ENCODE measurements at places on chromosomes 5 and 9.

DNA sequence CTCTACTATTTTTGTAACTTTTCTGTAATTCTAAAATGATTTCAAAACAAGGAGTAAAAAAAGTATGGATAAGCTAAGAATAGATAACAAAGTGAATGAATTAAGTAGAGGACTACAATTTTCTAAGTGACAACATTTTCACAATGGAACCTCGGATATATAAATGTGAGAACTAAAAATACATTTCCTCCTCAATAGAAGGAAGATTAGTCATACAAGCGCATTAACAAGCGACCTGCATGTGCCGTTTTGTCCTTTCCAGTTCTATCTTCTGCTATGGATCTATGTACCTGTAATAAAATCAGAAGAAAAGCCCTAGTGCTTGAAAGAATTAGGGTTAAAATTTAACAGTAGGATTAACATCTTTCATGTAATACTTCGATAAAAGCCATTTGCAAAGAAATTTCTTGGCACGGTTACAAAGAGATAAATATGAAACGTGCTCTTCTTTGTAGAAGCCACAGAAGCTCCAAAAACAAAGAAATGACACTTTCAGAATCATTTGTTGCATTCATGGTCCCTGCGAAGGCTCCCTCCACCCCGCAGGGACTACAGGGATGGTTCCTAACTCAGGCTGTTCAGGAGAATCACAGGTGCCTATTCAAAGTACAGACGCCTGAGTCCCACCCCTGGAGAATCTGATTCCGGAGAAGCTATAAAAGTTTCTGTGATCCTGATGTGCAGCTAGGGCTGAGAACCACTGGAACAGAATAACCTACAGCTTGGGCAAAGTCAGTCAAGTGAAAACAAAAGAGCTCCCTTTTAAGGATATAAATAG lies 216.6 kb upstream of the EFNA5 start:
- no peak for DNase-seq

- no peak for DNase-seq
These were observed 142.9 kb downstream of the GNA14 start for GRCh38 chr9:77505232-77505631.

- DNase-seq = no peak
These were observed 472.6 kb downstream of the ENC1 start for GRCh38 chr5:74167930-74168315.

GRCh38 chr5:52674815-52675545 lies 112.7 kb upstream of the ITGA1 start:
- no peak for DNase-seq

GRCh38 chr9:87029905-87030304 lies 82.6 kb upstream of the GAS1 start:
- DNase-seq = no peak

DNA sequence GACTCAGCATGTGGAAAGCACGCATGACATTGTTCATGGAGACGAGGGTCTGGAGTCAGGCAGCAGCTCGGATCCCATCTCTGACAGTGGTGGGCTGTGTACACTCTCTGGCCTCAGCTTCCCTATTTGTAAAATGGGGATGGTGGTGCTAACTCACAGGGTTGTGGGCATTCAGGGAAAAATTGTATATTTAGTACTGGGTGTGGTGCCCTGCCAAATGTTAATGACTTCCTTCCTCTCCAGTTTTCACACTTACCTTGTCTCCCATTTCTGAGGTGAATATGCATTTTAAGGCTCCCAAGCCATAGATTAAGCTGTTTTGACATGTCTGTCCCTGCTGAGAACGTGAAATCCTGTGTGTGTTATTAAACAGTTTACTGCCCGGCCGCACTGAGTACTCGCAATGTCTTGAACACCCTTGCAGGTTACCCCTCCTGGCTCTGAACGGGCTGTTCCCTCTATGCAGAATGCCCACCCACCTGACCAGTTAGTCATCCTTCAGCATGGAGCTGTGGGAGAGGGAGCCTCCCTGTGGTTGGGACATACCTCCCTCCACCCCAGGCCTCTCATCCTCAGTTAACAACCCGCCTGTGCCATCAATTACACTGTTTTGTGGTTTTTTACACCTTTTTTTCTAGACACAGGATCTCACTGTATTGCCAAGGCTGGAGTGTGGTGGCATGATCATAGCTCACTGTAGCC lies 25.8 kb downstream of the TJP2 start:
- DNase-seq = no peak

DNA sequence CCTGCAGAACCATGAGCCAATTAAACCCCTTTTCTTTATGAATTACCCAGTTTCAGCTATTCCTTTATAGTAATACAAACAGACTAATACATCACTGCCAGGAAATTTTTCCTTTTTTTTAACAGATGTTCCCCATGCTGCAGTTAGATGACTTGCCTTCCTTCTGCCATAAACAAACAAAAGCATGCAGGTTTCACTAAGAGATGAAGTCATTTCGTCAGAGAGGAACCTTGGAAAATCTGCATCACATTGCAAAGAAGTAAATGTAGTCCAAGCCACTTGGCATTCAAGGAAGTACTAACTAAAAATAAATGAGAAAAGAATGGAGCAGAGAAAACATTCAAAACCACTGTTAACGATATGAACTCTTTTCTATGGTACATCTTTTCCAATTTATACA lies 194.1 kb upstream of the EFNA5 start:
- DNase-seq = no peak

- no peak for DNase-seq
These were observed 168.5 kb downstream of the ACTL7B start for GRCh38 chr9:108687006-108687987.

DNA sequence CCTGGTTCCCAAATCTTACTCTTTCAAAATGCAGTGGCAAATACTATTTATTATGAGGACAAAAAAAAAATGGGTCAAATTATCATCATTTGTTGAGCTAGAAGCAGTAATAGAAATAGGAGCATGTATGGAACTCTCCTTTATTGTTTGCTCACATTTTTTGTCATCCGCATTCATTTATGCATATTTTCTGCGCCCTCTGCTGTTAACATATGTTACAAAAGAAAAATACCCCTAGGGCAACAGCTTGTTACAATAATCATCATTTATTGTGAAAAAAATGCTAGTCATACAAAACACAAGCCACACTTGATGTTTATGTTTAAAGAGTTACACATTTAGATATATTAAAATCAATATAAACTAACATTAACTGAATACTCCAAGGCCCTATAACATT lies 328.2 kb downstream of the TUSC1 start:
- no peak for DNase-seq

DNA sequence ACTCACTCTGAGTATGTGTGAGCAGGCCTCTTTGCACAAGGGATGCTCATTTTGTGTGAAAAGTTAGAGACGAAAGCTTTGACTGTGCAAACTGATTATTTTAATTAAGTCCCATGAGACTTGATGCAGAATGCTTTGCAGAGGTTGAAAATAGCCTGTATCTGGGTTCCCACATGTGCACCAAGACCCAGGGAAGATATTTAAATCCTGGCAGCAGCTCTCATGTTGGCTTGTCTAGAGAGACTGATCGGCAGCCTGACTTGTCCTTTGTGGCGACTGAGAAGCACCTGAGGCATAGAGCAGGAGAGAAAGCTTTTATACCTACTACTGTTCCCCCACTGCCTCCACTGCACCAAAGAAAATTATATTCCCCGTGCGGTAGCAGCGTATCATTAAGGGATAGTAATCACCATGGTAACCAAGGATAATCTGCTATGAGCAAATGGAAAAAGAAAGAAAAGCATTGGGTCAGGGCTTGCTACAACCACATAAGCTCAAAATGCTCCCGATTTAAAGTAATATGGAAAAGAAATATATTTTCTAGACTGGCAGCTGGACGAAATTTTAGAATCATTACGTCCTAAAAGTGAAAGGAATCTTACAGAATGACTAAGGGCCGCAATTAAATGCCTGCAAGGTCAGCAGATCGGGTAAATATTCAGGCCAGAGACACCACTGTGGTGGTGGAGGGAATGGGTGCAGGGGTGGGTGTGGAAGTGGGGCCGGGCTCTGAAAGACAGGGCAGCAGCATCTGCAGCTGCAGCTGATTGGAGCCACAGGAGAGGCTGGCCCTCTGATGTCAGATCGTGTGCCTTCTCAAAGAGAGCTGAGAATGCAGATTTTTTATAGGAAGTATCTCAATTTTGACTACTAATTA lies 135.3 kb upstream of the EPB41L4A start:
- DNase-seq = no peak

DNA sequence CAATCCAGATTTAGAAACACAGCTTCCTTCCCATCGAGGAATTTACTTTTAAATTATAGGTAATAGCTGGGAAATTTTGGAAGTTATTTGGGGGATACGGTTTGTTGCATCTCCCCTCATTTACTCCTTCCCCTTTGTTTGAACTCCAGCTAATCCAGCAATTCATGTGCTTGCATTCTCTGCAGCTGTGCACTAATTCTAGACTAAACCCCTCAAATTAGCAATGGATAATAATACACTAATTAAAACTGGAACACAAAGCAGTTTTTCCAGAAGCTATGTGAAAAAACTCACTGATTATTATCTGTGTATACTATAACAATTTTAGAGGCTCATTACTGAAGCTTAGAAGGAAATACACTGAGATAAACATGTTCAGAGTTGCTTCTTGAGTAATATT lies 751.2 kb upstream of the ZNF608 start:
- no peak for DNase-seq

DNA sequence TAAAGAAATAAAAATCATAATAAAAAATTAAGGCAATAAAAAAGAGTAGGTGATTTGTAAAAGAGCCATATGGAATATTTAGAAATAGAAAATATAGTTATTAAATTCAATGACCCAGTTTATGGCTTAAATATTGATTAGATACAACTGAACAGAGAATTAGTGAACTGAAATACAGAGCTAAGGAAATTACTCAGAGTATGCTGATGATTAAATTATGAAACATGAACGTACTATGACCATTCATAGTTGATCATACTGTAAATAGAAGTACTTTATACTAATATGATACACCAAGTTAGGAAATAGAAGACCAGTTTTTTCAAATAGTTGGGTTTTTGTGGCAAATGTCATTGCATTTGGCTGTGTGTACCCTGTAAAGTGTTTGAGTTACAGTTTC lies 194.5 kb downstream of the CWC27 start:
- DNase-seq = no peak

DNA sequence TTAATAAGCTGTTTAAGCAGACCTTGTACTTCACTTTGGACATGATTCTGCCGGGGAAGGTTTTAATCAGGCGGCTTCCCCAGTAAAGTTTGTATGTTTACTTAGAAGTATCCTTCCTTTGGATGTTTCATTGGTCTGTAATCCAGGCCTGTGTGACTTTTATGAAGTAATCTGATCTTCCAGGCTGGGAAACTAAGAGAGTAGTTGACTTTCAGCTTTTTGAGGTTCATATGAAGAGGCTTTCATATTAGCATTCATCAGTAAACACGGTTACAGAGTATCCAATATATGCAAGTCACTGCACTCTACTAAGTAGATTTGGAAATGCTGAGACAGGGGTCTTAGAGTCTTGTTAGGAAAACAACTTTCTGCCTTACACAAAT lies 1.1 kb downstream of the DNAJC21 start:
- no peak for DNase-seq
